ENCODE measurements at places on chromosomes 3 and 15. TPM values are rescaled to one million over a fixed set of nuclear protein-coding genes. Genes with fewer than 3 reads are reported as not detected.
A peak's percentile ranks its signal among the peaks of the same experiment; 100 is the strongest.

DNA sequence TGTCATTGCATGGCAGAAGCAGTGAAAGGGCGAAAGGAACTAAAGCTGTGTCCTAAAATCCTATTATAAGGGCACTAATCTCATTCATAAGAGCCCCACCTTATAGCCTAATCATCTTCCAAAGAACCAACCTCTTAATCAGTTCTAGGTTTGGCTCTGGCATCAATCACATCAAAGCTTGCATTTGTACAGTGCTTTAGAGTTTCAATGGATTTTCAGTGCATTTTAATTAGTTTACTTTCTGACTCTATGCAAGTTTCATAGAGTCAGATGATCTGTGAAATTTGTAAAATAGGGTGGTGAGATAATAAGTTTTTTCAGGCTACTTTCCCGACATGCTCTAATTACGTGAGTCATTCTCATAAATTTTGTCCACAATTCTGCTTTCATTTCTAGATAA lies 341.1 kb downstream of the DIPK2A start:
- no peak for DNase-seq

DNA sequence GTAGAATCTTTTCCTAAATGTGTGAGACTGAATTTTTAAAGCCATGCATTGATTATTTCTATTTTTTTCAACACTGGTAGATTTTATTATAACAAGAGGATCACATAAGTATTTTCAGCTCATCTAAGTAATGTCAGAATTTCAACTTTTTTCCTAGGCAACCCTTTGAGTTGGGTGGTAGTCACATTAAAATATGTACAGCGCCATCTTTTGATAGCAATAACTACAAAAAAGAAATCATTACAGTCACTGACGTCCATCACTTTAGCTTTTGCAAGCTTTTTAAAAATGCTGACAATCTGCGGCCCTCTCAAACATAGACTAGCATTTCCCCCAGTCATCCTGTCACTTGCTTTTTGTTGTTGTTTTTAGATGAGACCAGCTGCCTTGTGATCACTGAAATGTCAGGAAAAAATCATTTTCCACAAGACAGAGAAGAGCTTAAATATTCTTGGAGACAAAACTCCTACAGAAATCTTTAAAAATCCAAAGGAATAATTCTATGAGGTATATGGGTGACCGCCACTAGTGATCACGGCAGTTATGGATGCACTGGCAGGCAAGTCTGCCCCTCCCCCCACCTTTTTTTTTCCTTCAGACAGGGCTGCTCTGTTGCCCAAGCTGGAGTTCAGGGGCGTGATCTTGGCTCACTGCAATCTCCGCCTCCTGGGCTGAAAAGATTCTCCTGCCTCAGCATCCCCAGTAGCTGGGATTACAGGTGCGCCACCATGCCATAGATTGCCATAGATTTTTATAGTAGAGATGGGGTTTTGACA lies 384.0 kb upstream of the KCNMB2 start:
- DNase-seq = no peak

DNA sequence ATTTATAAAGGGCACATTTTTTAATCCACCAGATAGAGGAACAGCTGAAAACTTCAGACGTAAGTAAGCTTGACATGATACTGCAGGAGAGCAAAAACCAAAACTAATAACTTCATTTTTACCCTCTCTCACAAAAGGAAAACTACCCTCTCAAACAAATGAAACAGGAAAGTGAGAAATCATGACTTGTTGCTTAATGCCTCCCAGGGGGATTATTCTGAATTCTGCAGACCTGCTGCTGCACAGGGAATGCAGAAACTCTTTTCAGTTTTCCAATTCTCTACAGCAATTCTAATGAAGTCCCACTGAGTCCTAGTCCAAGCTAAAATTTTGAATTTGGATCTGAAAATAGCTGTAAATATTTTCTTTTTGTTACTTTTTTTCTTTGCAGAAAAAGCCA lies 637.1 kb upstream of the CCDC54 start:
- no peak for DNase-seq

Gene CCR1
- total RNA-seq = 0.16 TPM

DNA sequence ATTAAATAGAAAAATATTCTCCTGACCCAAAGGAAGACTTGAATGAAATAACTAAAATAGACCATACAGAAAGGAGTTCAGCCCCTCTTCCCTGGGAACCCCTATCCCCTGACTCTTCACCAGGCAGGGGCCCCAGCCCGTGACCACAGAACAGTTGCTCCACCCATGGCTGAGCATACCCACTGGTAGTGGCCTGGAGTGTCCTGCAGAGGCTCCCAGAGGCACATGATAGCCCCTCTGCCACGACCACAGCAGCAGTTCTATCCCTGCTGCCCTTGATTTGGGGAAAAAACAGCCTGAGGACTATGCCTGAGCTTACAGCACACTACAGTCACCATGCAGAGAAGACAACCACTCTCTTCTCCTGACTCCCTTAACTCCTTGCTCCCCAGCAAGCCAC lies 31.8 kb downstream of the TTC14 start:
- no peak for DNase-seq

Gene AHSG
- total RNA-seq = not detected

GRCh38 chr3:14852058-14852594 lies 33.4 kb downstream of the FGD5 start:
- DNase-seq = no peak

GRCh38 chr15:64263567-64263966 lies 92.4 kb downstream of the CSNK1G1 start:
- no peak for DNase-seq

GRCh38 chr3:60708191-60708975 lies 542.9 kb downstream of the FHIT start:
- no peak for DNase-seq

GRCh38 chr3:9744162-9744561 lies 5.6 kb upstream of the OGG1 start:
- no peak for DNase-seq

GRCh38 chr3:32460031-32460749 lies 42.5 kb downstream of the CMTM6 start:
- peak; percentile 81 for DNase-seq

GRCh38 chr15:67146875-67147381 lies 81.5 kb downstream of the SMAD3 start:
- peak; percentile 76 for DNase-seq

DNA sequence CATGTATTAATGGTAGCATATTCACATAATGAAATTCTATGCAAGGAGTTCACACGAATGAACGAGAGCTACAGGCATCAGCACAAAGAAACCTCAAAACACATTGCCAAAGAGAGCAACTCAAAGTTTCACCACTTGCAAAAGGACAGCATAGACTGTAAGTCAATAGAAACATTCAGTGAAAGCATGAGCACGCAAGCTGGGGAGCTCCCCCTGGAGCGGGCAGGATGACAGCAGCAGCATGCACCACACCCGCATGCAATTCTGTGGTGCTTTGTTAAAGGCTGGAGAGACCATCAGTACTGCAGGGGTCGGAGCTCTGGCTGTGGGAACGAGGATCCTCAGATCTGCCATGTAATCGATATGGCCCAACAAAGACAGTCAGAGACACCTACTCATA lies 18.7 kb downstream of the OCA2 start:
- DNase-seq = no peak

DNA sequence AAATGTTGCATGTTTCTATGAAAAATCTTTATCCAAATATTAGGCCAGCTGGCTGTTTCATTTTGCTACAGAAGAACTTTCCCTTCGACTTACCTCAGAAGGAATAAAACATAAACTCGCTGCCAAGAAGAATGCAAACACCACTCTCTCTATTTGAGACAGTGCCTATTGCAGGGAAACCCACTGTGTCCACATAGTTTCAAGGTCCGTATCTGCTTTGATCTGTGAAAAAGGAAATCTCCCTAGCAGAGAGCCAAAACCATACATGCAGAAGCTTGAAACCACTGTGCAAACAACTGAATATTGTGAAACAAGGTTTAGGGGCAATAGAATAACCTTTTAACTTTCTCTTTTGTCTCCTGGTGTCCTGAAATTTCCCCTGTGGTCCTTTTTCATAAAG lies 35.0 kb upstream of the CAPN7 start:
- no peak for DNase-seq

DNA sequence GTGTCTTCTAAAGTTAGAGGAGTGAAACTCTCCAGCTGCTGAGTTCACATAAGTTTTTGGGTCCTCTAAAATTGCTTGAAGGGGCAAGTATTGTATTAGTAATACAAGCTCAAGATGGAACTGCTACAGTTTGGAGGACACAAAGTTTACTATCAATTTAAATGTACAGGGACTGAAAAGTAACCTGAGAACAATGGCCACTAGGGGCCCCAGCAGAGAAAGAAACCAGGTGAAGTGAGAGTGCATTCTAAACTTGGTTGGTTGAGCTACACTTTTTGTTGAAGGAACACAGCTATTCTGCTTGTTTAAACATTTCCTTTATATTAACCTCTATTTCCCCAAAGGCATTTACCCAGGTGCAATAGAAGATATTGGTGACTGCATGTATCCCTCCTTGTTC lies 755.5 kb downstream of the GBE1 start:
- DNase-seq = no peak

DNA sequence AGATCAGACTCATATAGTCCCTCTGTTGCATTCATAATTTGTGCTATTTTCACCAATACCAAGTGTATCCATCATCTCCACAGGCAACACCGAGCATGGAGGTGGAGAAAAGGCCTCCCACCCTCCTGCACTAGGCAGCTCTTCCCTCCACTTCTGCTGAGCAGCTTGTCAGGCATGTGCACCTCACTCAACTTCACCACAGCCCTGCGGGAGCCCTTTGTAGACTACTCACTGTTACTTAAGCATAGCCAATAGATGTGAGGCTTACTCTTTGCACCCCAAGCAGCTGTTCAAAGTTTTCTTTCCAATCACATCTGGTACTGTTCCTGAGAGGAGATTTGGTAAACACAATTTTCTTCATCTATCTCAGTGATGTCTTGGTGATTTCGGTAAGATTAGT lies 16.9 kb upstream of the GUCA1C start:
- no peak for DNase-seq

DNA sequence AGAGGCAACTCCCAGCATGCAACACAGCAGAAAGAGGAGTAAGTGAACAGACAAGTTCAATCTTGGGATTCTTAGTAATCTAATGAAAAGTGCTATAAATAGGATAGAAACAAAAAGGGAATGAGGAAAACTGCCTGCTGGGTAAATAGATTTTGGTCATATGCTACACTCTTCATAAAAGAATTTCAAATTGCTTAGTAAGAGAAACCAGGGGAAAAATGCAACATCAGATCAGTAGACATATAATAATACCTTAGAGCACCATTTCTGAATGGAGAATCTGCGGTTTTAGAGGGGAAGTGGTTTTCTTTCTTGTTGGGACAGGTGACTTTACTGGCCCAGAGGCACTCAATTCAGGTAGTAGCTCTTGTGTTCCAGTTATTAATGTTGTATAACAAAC lies 13.4 kb upstream of the TBC1D5 start:
- DNase-seq = no peak

- no peak for DNase-seq
Observed at GRCh38 chr3:30358871-30359270, 247.5 kb upstream of the TGFBR2 start.

DNA sequence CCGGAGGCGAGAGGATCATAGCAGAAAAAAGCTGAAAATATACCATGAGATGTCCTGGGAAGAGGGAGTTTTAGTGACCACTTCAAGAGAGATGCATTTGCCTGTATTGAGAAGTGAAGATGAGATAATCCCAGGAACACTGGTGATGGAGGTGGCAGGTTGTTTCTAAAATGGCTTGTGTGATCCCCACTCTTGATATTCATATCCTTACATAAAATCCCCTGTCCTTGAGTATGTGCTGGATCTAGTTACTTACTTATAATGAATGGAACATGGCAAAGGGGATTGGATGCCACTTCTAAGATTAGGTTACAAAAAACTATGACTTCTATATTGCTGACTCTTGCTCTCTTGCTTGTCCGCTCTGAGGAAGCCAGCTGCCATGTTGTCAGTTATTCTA lies 22.1 kb downstream of the HDGFL3 start:
- DNase-seq = no peak

DNA sequence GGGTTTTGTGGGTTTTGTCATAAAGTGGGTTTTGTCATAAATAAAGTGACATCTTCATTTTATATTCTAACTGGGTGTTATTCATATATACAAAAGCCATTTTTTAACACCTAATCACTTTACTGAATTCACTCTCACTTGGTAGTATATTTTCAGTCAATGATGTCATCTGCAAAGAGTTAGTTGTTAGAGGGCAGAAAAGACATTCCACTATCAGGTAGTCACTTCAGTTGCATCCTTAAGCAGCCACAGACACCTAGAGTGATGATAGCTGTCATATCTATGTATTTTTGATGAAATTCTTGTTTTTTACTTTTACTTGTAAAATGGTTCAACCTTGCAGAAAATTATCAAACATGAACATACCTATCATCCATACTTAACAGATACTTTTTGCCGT lies 89.0 kb downstream of the DHX36 start:
- no peak for DNase-seq

DNA sequence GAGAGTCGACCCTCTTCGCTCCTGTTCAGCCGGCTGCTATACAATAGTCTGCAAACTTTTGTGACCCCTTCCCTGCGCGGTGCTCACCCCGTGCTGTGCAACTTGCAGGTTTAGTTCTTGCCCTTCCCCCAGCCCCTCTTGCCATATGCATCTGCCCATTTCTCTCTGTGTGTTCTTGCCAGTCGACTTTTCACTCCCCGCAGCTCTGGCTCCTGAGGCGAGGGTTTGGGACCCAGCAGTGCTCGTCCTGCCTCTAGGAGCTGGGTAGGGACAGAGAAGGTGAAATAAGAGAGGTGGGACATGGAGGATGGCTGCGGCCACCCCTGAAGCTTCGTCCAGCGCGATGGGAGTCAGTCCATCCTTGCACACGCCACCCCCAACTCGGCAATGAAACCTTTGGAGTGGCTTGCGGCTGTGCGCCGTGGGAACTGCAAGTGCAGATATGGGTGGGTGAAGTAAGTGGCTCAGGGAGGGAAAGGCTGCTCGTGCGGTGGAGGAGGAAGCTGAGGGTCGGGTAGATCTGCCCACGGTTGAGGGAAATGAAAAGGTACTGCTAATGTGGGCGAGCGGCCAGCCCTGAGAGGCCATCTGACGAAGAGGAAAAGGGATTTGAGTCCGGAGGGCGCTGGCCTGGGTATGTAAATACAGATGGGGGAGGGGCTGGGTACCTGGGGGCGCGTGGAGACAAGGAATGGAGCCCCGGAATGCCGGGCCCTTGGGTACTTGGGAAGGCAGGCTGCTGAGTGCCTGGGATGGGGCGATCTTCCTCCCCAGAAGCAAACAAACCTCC lies 1.0 kb downstream of the LRRC3B start:
- no peak for DNase-seq

Gene CCK
- total RNA-seq = not detected

GRCh38 chr3:139948898-139949297 lies 13.9 kb downstream of the CLSTN2 start:
- no peak for DNase-seq

All from activated CD4-positive, alpha-beta T cell treated with anti-CD3 and anti-CD28 coated beads for 36 hours (primary cell).